ENCODE measurements at places on chromosomes 3 and 15. TPM values are rescaled to one million over a fixed set of nuclear protein-coding genes. Genes with fewer than 3 reads are reported as not detected.
A peak's percentile ranks its signal among the peaks of the same experiment; 100 is the strongest.

The ECE2 gene
- not detected for total RNA-seq

The GOLGA8G gene
- not detected for total RNA-seq

- DNase-seq = no peak
Observed at GRCh38 chr15:77547801-77548588, 84.7 kb downstream of the LINGO1 start.

The NR2E3 gene
- total RNA-seq = 2.9 TPM

DNA sequence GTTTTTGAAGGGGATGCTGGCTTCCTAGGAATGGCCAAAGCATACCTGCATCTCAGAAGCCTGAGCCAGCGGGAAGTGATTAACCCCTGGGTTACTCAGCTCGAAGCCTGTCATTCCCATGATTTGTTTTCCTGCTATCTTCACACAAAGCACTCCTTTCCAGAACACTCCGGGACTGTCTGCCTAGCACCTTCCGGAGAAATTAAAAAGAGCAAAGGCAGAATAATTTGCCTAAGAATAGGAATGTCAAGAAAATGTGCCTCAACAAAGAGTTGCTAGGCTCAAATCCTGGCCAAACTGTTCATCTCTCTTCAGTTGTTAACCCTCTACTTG lies 34.1 kb downstream of the TPM1 start:
- DNase-seq = no peak

DNA sequence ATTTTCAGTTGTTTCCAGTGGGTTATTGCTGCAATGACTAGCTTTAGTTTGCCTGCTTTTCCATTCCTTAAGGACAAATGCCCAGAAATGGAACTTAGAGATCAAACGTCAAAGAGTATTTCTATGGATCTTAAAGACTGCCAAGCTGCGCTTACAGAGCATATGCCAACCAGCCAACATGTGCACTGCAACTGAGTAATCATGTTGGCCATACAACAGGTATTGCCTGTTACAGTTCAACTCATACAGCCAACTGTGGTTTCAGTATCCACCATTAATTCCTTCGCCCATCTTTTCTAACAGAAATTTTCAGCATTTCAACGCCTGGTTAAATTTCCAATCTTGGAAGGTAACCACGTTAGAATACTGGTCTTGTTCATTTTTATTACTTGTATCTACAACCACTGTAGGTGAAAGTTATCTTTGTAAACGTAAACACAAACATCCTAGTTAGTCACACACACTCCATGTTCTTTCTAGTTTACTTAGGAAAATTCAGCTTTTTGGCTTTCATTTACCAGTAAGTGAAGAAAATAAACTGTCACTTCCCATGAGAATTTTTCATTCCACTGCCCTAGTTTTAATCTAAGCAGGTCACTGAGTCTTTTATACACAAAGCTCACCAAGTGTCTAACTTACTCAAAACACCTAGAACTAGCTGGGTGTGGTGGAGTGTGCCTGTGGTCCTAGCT lies 3.9 kb downstream of the RPL32 start:
- DNase-seq = no peak

The SCAANT1 gene
- not detected for total RNA-seq

The SLC9A9 gene
- 17.3 TPM for total RNA-seq

GRCh38 chr3:152054315-152054714 lies 180.9 kb downstream of the SUCNR1 start:
- DNase-seq = no peak

GRCh38 chr15:53716909-53717876 lies 42.3 kb downstream of the WDR72 start:
- no peak for DNase-seq

GRCh38 chr3:14687360-14687759 lies 12.4 kb downstream of the C3orf20 start:
- no peak for DNase-seq

- no peak for DNase-seq
Observed at GRCh38 chr3:113040231-113040630, 49.4 kb downstream of the GTPBP8 start.

DNA sequence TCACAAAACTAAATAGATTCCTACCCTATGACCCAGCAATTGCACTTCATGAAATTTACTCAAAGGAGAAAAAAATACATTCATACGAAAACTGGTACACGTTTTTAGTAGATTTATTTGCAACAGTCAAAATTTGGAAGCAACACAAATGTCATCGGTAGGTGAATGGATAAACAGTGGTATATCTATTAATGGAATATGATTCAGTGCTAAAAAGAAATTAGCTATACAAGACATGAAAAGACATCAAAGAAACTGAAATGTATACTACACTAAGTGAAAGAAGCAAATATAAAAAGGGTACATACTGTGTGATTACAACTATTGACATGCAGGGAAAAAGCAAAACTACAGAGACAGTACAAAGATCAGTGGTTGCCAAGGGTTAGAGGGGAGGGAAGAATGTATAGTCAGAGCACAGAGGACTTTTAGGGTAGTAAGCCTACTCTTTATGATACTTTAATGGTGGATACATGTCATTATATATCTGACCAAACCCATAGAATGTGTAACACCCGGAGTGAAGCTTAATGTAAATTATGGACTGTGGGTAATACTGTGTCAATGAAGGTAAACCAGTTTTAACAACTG lies 31.6 kb downstream of the RFX7 start:
- DNase-seq = no peak

- DNase-seq = no peak
Observed at GRCh38 chr3:46146021-46146420, 62.1 kb downstream of the CCR1 start.

The DBR1 gene
- total RNA-seq = 20.5 TPM

The PEX5L gene
- total RNA-seq = 1.6 TPM

DNA sequence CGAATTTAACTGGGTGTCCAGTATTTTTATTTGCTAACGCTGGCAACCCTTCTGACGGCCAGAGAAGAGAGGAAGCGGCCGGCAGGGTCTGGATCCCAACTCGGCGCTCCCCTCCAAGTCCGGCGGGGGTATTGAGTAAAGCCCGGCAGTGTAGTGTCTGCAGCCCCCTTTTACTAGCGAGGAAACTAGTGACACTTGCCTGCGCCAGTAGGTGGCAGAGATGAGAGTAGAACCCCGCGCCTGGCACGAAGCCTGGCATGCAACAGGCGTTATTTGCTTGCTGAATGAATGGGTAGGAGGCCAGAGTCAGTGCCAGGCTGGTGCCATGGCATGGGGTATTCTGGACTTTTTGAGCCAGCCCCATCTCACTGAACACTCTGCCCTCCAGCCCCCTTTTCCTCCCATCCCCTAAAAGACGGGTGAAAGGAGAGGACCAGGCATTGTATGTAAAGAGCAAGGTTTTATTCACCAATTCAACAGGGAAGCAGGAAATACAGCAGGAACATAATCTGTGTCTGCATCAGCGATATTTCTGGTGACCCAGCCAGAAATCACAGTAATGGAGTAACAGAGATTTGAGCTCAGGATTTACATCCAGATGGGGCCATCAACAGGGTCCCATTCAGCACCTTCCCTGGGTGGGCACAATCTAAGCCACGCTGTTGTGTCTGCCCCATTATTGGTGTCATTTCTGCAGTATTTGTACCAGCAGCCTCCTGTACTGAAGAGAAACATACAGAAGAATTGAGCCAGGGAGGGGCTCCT lies 788 bp upstream of the WDR73 start:
- peak; percentile 78 for DNase-seq

The ZBED2 gene
- total RNA-seq = not detected

The ADGRG7 gene
- not detected for total RNA-seq

GRCh38 chr3:176568189-176568588 lies 629.1 kb downstream of the TBL1XR1 start:
- no peak for DNase-seq

DNA sequence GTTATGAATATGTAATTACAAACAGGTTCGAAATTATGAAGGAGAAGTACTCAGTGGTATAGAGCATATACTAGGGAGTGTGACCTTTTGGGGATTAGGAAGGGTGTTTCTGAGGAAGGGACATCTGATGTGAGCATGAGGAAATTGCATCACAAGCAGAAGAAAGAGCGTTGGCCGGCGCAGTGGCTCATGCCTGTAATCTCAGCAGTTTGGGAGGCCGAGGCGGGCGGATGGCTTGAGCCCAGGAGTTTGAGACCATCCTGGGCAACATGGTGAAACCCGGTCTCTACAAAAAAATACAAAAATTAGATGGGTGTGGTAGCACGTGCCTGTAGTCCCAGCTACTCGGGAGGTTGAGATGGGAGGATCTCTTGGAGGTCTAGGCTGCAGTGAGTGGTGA lies 6.9 kb downstream of the CMTM7 start:
- no peak for DNase-seq

The TRAIP gene
- 1.6 TPM for total RNA-seq

The MAPKBP1 gene
- total RNA-seq = 11.5 TPM

The TM4SF18 gene
- 25.9 TPM for total RNA-seq

GRCh38 chr3:20912406-20912805 lies 726.4 kb upstream of the SGO1 start:
- no peak for DNase-seq

- DNase-seq = no peak
Observed at GRCh38 chr15:82790321-82790720, 15.5 kb downstream of the FSD2 start.

The HTD2 gene
- total RNA-seq = 19.6 TPM

DNA sequence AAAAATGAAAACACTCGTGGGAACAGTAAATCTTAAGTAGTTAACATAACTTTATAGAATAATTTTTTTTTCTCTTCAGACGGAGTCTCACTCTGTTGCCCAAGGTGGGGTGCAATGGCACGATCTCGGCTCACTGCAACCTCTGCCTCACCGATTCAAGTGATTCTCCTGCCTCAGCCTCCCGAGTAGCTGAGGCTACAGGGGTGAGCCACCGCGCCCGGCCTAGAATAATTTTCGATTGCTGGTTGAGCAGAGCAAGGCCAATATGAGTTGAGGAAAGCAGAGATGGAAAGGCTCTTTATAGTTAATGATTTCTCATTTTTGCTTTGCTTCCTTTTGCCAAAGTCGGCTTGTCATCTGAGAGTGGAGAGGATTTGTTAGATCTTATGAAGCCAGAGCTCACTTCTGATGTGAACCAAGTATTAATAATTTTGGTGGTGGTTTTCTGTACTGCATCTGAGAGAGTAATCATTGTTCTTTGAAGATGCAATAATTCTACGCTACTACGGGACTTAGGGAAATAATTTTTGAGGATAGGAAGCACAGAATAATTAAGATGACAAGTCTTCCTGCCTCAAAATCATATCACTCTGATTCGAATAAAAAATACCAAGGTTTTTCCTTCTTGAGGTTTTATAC lies 1.6 kb upstream of the GOLM2 start:
- DNase-seq = no peak

The FOXB1 gene
- not detected for total RNA-seq

- DNase-seq = no peak
Observed at GRCh38 chr15:97736748-97737147, 223.8 kb upstream of the ARRDC4 start.

DNA sequence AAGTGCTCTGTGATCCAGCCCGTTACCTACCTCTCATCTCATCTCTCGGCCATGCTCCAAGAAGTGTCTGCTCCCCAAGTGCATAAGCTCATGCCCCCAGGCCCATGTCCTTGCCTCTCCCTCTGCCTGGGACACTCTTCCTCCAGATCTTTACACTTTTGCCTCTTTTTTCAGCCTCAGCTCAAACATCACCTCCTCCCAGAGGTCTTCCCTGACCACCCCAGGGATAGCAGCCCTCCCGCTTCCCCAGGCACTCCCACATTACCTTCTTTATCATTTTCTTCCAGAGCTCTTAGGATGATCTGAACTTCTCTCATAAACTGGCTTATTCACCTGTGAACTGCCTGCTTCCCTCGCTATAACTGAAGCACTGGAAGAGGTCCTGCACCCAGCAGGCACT lies 2.7 kb upstream of the FURIN start:
- no peak for DNase-seq

The RTP3 gene
- total RNA-seq = not detected

All from breast epithelium (tissue), 4 donors.